Cardiac muscle cell (in vitro differentiated cells and primary cell): ENCODE measurements at places on chromosomes 13 and 19.
A peak's percentile ranks its signal among the peaks of the same experiment; 100 is the strongest.

DNA sequence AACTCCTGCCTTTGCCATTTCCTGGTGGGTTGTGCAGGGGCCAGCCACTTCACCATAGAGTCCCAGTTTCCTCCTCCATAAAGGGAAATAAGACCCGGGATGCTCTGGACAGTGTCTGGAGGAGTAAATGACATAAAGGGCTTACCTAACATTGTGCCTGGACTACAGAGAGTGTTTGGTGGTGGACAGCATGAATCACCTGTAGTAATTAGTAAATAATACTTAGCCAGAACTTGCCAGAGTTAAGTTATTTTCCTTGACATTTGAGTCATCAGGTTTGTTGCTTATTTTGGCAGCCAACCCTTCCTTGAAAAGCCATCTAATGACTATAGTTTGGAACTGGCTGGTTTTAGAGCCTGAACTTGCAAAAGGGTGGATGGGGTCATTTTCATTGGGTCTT lies 159.2 kb downstream of the SLC7A1 start:
- no peak for DNase-seq

GRCh38 chr19:38441657-38442348 lies 8.3 kb downstream of the RYR1 start:
- peak; percentile 49 for DNase-seq

DNA sequence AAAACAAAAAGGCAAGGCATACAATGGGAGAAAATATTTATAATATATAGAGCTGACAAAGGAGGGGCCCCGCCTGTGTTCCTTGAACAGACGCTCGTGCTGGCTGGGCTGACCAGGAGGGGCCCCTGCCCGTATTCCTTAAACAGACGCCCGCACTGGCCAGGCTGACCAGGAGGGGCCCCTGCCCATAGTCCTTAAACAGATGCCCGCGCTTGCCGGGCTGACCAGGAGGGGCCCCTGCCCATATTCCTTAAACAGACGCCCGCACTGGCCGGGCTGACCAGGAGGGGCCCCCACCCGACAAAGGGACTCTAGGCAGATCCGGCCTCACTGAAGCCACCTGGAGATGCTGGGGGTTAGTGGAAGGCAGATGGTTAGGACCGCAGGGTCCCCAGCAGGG lies 9.3 kb downstream of the ADPRHL1 start:
- DNase-seq: no peak

- no peak for DNase-seq
Measured at GRCh38 chr19:41114132-41114531, at the start of gene CYP2F1. TSS of gene CYP2F1 (plus strand) at chr19:41114432. CDS start at chr19:41116189, 1,757 bp downstream.

- peak; percentile 66 for DNase-seq
Measured at GRCh38 chr13:45807520-45808099, 43.9 kb downstream of the SIAH3 start.

GRCh38 chr13:24905242-24905641 lies 141.3 kb downstream of the RNF17 start:
- peak; percentile 41 for DNase-seq

DNA sequence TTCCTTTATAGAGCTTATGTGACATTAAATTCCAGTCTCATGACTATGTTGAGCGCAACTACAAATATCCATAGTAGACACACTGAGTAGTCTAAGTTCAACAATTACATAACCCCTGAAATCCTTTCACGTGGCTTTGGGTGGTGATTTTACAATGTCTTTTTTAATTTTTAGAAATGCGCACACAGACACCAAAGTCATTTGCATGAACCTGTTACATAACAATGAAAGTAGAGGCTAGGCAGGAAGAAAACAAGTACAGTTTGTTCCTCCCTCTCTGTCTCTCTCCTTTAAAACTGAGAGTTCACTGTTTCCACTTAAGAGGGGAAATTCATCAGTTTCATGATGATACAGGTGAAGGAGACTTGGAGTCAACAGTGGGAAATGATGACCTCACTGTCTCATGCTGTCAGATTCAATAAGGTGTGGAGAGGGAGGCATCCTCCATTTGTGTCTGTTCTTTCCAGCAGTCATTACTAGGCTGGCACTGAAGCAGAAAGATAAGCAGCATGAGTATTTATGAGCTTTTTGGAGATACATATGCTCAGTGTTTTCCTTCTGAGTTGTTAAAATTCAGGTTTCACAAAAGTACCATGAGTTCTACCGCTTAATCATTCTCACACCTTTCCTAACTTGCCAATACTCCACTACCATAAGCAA lies 201.8 kb downstream of the LHFPL6 start:
- no peak for DNase-seq

DNA sequence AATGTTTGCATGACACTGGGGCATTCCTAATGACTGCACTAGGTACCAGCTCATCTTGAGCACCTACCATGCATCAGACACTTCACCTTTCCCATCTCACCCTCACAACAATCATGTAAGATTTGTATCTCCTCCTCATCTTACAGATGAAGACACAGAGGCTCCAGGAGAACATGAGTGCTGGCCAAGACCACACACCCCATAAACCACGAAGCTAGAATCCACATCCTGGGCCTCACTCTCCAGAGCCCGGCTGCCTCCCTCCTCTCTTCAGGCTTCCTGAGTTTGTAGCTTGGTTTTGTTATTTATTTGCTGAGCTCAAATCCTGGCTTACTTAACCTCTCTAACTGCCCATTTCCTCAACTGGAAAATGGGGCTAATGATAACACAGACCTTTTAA lies 25.9 kb downstream of the FAM216B start:
- no peak for DNase-seq

GRCh38 chr13:59745392-59745788 lies 418.3 kb downstream of the DIAPH3 start:
- peak; percentile 47 for DNase-seq

GRCh38 chr13:28410096-28410495 lies 84.8 kb downstream of the FLT1 start:
- DNase-seq: no peak

GRCh38 chr13:98761986-98762616 lies 9.6 kb upstream of the SLC15A1 start:
- DNase-seq: no peak

- no peak for DNase-seq
Measured at GRCh38 chr13:65600702-65601101, 1629.4 kb downstream of the PCDH9 start.

DNA sequence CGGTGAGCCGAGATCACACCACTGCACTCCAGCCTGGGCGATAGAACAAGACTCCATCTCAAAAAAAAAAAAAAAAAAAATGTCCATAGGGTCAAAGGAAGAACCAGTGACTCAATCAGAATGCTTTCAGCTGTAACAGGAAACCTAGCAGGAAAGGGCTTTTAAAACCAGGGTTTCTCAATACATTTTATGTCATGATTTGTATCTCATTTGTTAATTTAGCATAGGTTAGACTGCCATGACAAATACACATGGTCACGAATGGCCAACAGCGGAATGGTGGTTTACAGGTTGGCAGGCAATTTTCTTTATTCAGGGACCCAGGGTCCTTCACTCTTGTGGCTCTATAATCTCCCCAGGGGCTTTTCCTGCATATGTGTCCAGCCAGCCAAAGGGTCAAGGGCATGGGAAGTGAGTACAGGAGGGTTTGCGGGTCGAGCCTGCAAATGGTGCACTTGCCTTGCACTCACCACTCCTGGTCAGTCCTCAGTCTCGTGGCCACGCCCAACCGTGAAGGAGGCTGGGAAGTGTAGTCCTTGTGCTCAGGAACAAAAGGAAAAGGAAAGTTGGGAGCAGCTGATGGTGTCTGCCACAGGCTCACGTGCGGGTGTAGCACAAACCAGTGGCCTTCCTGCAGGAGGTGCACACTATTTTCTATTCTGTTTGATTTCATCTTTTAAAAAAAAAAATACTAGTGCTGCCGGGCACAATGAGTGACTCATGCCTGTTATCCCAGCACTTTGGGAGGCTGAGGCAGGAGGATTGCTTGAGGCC lies 14.8 kb downstream of the DHX34 start:
- DNase-seq: no peak

DNA sequence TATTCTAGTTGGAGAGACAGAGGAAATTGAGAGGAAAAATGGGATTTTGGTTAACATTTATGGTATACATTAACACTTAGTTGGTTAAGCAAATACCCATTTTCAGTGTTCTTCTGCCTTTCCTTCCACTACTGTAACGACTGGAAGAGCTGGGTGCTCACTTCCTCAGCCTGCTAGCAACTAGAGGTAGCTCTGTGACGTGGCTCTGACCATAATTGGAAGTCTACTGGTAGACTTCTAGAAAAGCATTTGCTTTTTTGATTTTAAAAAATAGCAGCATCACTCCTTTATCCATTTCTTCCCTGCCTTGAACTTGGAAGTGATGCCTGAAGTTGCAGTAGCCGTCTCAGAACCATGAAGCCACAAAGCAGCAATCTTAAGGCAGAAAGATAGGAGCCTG lies 15.9 kb downstream of the NHLRC3 start:
- DNase-seq: no peak

DNA sequence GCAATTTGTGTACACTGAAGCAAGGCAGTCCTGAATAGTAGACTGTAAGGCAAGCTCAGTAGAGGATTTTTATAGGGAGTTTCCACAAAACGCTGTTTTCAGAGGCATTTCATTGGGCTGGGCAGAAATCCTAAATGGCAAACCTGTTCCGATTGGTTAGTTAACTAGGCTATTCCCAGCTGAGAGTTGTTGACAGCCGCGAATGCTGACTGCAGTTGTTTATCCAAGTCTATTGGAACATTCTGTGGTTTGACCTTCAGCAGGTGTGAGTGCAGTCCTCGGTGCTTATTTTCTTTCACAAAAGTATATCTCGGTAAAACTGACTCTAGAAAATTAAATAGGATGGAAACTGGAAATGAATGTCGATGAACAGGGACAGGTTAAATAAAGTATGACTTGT lies 45.4 kb downstream of the TPT1 start:
- DNase-seq: no peak

DNA sequence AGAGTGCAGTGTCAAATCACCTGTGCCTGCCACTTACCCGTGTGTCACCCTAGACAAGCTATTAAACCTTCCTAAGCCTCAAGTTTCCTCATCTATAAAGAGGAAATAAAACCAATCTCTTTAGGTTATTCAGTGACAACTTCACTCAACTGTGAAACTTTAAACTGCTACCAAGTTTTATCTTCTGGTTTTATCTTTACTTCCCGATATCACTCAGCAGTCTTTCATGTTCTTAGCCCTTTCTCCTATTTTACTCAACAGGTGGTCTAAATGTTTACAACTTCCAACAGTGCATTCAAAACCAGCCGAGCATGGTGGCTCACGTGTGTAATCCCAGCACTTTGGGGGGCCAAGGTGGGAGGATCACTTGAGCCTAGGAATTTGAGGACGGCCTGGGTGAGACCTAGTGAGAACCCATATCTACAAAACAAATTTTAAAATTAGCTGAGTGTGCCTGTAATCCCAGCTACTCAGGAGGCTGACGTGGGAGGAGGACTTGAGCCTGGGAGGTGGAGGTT lies 59.6 kb downstream of the GPALPP1 start:
- DNase-seq: no peak
